ENCODE measurements at places on chromosomes 5 and 9. TPM values are rescaled to one million over a fixed set of nuclear protein-coding genes. Genes with fewer than 3 reads are reported as not detected.

DNA sequence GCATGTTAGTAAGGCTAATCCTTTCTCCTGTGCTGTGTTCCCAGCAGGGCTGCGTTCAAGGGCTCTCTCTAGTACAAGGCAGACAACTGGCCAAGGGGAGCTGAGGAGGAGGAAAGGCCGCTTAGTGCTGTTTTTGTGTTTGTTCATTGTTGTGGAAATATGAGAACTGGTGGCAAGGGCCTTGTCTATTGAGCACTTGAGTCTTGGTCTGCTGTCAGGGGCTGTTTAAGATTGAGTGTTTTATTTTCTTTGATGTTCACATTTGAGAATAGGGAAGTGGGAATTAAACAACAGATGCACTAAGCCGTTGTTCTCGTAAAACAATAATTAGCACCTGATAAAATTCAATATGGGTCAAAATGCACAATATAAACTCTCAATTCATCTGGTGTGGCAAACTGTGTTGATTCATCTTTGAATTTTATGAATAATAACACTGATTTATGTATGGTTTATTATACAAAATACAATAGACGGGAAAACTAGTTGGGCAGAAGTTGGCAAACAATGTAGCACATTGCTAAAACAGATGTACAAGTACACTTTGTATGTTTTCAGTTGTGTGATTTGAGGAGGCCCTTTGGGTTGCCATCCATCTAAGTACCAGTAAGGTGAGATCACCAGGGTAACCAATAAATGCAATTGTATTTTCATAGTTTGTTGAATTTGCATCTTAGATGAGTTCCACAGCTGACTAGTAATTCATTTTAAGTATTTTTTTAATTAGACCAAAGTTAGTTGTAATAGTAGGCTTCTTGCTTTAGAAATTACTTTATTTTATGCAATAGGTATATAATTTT lies 97.6 kb upstream of the GRHPR start:
- H3K4me3 ChIP-seq, result no peak overlapping the region
- H3K27ac ChIP-seq, result no peak overlapping the region
- no peaks in the 10 kb centered on the region for H3K27me3 ChIP-seq

DNA sequence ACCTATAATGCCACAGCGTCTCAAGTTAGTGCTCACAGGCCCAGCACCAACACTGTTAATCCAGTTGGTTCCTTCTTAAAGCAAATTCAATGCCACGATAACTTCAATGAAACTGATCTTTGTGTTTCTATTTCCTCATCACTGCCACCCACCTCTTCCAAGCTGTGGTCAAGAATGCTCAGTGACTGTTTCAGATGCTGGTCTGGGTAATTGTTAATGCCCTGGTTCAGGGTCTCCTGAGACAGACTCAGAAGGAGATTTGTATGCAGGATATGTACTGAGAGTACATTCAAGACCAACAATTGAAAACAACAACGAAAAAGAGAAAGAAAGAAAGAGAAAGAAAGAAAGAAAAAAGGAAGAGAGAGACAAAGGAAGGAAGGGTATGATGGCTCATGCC lies 505.3 kb downstream of the TLE4 start:
- H3K4me3 ChIP-seq, result no peak overlapping the region
- H3K27ac ChIP-seq, result no peak overlapping the region
- DNase-seq, result no peak
- H3K36me3 ChIP-seq, result no peaks in the 10 kb centered on the region

GRCh38 chr5:129419292-129419691 lies 40.8 kb upstream of the ADAMTS19 start:
- peaks cover 3% of the 10 kb centered on the region for H3K4me1 ChIP-seq
- no peaks in the 10 kb centered on the region for H3K27me3 ChIP-seq

DNA sequence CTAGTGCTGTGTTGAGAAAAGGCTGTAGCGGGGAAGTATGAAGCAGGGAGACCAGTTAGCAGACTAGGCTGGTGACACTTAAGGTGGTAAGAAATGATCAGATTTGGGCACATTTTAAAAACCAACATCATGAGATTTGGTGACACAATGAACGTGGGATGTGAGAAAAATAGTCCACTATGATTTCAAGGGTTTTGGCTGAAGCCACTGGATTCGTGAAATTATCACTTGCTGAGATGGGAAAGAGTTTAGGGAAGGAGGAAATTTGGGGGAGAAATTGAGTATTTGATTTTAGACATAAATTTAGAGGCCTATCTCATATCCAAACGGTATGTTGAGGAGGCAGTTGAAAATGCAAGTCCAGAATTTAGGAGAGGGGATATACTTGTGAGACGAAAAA lies 23.1 kb downstream of the SKP2 start:
- H3K27ac ChIP-seq, result peak overlapping the region; percentile 15
- no peak for DNase-seq
- H3K27me3 ChIP-seq, result no peaks in the 10 kb centered on the region
- H3K4me3 ChIP-seq, result no peak overlapping the region

DNA sequence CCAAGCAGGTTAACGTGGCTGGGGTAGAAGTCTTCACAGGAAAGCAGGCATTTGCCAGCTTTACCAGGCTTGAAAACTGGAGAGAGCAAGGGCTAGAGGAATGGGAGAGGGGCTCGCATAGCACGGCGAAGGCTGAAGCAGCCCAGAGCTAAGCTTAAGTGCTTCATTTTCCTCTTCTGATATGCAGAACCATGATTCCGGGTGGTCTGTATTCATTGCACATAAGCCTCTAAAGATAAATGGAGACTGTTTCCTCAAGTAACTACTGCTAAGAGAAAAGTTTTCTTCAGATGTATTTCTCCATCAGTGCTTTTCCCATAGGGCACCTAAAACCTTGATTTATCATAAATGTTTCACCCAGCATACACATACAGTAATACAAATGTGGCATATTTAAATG lies 414.1 kb downstream of the MLLT3 start:
- H3K36me3 ChIP-seq, result no peaks in the 10 kb centered on the region
- H3K27ac ChIP-seq, result no peak overlapping the region
- no peak overlapping the region for H3K4me3 ChIP-seq
- no peaks in the 10 kb centered on the region for H3K4me1 ChIP-seq
- H3K27me3 ChIP-seq, result no peaks in the 10 kb centered on the region
- DNase-seq, result no peak

GRCh38 chr5:38808666-38809343 lies 37.0 kb upstream of the OSMR start:
- no peaks in the 10 kb centered on the region for H3K36me3 ChIP-seq
- H3K4me1 ChIP-seq, result peaks cover 2% of the 10 kb centered on the region
- DNase-seq, result no peak
- no peak overlapping the region for H3K4me3 ChIP-seq
- H3K27ac ChIP-seq, result no peak overlapping the region

DNA sequence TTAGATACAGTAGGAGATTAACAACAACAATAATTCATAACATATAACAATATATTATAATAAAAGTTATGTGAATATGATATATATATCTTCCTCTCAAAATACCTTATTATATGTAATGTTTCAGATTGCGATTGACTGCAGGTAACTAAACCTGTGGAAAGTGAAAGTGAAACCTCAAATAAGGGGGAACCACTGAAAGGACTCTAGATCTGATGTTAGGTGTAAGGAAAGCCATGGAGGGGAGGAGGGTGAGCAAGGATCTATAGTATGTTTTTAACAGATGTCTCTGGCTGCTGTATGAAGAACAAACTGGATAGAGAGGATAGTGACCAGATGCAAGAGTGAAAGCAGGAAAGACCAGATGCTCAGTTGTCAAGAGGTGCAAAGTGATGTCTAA lies 5.8 kb upstream of the FSTL4 start:
- H3K27me3 ChIP-seq, result peaks cover 54% of the 10 kb centered on the region
- DNase-seq, result no peak
- no peaks in the 10 kb centered on the region for H3K36me3 ChIP-seq

DNA sequence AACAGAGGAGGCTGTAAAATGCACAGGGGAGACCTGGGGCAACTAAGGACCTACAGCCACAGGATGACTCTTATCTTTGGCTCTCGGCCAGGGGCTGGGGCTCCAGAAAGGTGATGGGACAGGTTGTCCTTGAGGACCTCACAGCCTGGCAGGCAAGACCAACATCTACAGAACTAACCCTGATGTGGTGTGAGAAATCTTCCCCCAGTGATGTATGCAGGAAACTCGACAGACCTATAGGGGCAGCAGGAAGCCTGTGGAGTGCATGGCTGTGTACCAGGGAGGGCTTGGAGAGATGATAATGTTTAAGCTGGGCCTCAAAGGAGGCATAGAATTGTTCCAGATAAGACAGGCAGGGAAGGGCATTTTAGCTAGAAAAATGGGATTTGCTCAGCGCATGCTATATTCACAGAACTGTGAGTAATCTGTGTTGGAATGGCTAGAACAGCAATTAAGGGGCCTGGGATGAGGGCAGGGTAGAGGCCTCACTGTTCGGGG lies 68.5 kb upstream of the SLC25A51 start:
- H3K4me1 ChIP-seq, result peaks cover 41% of the 10 kb centered on the region
- DNase-seq, result no peak
- peak overlapping the region; percentile 7 for H3K27ac ChIP-seq

- DNase-seq, result no peak
- H3K36me3 ChIP-seq, result peaks cover 2% of the 10 kb centered on the region
- peaks cover 8% of the 10 kb centered on the region for H3K27me3 ChIP-seq
- H3K4me1 ChIP-seq, result peaks cover 10% of the 10 kb centered on the region
- no peak overlapping the region for H3K4me3 ChIP-seq
Observed at GRCh38 chr5:110736753-110737152, 2.1 kb upstream of the SLC25A46 start.

The CDX1 gene
- total RNA-seq, result 0.31 TPM

The HRCT1 gene
- not detected for total RNA-seq

The CATSPER3 gene
- total RNA-seq, result 1.3 TPM

The OTULIN gene
- 30.0 TPM for total RNA-seq

Data from progenitor cell of endocrine pancreas (in vitro differentiated cells).